ENCODE measurements at places on chromosomes 5 and 9.
A peak's percentile ranks its signal among the peaks of the same experiment; 100 is the strongest.

DNA sequence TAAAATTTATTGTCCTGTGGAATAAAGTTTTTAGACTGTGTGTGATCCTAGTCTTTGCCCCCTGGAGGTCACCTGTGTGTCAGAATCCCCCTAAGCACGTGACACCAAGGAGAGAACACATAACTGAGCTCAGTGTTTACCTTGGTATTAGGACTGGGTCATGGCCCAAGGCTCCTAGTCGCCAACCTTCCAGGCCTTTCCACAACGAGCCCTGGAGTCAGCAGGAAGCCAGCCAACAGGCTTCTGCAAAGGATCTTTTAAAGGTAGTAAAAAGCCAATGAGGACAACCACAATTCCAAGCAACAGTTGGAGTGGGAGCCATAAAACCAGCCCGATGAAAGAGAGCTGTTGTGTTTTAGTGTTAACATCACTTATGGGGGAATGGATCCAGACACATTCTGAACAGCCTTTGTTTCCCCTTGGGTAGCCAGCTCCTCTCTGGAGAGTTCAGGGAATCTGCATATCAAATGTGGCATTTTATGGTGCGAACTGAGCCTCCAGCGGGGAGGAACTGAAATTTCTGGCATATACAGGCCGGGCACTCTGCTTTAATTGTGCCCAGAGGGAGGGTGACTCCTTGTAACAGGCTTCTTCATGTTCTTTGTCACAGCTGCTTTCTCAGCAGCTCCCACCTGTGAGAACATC lies 239.9 kb downstream of the FSTL4 start:
- no peak for DNase-seq

- peak; percentile 20 for DNase-seq
Measured at GRCh38 chr5:142722146-142722545, 36.3 kb upstream of the FGF1 start.

DNA sequence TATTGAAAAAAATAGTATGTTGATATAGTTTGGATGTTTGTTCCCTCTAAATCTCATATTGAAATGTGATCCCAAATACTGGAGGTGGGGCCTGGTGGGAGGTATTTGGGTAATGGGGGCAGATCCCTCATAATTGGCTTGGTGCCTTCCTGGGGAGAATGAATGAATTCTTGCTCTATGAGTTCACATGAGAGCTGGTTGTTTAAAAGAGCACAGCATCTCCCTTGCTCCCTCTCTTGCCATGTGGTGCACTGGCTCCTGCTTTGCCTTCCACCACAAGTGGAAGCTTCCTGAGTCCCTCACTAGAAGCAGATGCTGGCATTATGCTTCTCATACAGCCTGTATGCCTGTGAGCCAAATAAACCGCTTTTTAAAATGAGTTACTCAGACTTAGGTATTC lies 154.8 kb downstream of the ADAMTS6 start:
- DNase-seq: peak; percentile 65

GRCh38 chr9:16191691-16192402 lies 639.0 kb downstream of the CCDC171 start:
- peak; percentile 87 for DNase-seq

GRCh38 chr5:116626945-116627679 lies 52.5 kb upstream of the SEMA6A start:
- DNase-seq: peak; percentile 2

GRCh38 chr5:160030631-160031377 lies 21.9 kb downstream of the TTC1 start:
- no peak for DNase-seq

DNA sequence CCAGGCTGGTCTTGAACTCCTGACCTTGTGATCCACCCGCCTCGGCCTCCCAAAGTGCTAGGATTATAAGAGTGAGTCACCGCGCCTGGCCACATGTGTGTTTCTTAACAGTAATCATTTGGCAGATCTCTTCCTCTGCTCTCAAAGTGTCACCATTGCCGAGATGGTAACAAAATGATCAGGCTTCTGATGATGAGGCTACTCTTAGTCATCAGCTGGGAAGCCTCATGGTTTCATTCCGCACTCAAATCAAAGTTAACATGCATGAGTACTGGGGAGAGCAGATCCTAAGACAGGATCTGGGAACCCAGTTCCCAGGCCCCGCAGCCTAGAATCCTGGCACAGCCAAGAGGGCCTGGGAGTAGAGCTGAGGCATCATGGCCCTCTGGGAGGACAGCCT lies 27.4 kb downstream of the BARHL1 start:
- peak; percentile 100 for DNase-seq

DNA sequence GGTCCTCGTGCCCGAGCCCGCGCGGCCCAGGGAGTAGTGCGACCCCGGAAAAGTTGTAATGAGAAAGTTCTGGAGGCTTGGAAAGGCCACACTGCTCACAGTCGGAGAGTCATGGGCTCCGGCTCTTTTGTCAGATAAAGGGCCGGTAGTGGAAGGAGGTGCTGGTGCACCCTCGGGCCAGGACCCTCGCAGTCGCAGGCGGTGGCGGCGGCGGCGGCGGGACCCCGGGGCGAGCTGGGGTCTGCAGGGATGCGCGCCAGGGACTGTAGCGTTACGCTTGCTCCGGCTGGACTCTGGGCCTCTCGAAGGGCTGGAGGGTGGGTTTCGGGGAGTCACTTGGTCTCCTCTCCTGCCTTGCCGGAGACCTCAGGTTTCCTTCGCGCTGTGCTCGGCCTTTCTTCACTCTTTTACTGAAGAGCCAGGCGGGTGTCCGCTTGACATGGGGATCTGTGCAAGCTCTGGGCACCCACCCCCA lies 1.5 kb downstream of the RORB start:
- no peak for DNase-seq

- DNase-seq: no peak
Measured at GRCh38 chr9:83537331-83538171, 650 bp downstream of the FRMD3 start.

- DNase-seq: no peak
Measured at GRCh38 chr5:159130871-159131270, 31.2 kb upstream of the EBF1 start.

GRCh38 chr5:71839096-71839884 lies 120.2 kb downstream of the CARTPT start:
- no peak for DNase-seq

DNA sequence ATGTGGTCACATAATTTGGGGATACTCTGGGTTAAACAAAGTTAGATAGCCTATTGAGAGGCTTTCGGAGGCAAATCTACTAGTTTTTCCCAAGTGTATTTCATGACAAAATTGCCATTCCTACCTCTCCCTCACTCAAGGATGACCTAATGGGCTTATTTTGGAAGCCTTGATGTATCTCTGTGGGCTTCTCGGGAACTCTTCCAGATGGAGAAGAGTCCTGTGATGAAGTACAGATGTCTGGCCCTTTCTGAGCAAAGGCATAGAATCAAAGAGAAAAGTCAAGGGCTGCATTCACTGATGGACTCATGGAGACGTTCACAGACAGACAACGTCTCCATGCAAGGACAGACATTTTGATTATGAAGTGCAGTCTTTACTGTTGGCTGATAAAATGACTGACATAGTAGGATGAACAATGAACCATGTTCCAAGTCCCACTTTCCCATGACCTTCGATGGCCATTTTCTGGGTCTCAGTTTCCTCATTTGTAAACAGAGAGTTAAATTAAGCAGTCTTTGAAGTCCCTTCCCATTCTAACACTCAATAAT lies 347.2 kb upstream of the CD180 start:
- peak; percentile 85 for DNase-seq
